HCT116 (cell line): ENCODE measurements at places on chromosomes 12 and 14. TPM values are rescaled to one million over a fixed set of nuclear protein-coding genes. Genes with fewer than 3 reads are reported as not detected.
A peak's percentile ranks its signal among the peaks of the same experiment; 100 is the strongest.

DNA sequence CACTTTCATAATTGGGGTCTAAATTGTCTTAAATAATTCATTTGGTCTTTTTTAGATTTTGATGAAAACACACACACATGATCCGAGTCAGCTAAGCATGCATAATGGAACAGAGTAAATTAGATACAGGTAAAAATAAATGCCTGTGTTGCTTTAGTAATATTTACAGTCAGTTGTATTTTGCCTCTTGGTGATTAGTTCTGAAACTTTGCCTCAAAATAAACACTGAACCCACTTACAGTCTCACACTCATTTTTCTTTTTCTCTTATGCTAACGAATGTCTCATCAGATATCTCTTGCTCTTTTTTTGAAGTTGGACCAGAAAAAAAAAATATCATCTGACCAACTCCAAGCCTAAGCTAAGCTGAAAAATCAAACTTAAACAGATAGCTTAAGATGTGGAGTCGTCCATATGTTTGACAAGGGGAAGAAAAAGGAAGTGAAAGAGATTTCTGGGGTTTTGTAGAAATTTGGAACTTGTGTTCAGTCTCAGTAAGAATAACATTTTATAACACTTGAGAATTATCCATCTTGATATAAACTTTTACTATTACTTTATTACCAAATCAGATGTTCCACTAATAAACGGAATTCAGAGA lies 592.5 kb downstream of the RPL10L start:
- DNase-seq = no peak
- no peaks in the 10 kb centered on the region for H3K36me3 ChIP-seq
- H3K4me3 ChIP-seq = no peak overlapping the region
- no peaks in the 10 kb centered on the region for H3K27me3 ChIP-seq

DNA sequence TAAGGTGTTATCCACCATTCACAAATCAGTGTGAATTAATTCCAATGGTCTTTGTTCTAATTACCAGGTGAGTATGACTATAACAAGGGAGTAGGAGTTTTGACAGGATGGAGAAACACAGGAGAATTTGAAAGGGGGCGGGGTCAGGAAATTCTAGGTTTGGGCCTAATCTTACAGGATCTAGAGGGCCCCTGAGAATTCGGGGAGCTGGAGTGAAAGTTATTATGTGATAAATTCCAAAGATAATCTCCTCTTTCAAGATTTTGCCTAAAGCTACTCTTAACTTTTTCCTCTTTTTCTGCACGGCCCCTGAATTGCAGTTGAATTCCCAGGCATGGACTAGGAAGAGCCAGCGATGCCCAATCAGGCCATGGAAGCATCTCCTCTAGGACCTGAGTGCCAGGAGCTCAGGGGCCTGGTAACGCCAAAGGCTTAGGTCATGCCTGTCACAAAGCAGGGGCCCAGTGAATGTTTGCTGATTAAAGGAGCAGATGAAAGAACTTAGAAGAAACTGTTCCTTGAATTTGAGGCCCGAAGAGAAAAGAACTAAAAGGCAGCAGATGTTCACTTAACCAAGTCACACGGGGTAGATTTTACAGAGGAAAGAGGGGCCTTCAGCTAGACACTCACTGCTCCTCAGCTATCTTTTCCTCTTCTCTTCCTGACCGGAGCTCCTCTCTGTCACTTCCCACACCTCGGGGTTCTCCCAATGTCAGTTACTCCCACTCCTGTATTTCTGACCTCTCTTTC lies 195.5 kb downstream of the PPM1H start:
- H3K4me3 ChIP-seq = no peak overlapping the region
- no peaks in the 10 kb centered on the region for H3K27me3 ChIP-seq
- no peak for DNase-seq
- peaks cover 11% of the 10 kb centered on the region for H3K4me1 ChIP-seq

DNA sequence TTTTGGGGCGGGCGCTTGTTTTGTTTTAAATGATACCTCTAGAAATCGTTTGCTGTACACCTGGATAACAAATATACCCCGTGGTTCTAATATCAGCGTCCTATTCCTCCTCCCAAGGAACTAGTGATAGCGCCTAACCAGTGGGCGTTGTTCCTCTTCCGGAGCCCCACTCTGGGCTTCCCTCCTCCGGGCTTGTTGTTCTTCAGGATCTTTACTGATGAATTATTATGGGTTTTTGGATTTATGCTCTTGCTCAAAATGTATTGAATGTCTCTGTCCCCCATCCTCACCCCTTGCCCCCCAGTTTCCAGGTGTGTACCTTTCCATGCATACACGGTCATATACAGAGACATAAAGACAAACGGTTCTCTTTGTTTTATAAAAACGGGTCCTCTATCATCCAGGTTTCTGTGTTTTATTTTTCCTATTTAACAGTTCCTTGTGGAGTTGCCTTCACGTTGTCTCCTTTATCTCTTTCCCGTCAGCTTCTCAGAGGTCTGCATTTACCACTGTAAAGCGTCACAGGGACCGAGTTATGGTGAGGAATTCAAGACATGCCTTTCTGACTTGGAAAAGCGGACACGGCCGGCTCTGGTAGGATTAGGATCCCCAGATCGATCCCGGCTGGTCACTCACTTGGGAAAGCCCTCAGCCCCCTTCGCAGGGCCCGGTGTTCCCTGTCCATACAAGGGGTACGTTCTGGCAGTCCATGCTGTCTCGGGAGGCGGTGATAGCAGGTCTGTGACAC lies 655 bp upstream of the PLEKHG3 start:
- H3K4me1 ChIP-seq = peaks cover 40% of the 10 kb centered on the region
- H3K4me3 ChIP-seq = peak overlapping the region; percentile 78
- H3K27me3 ChIP-seq = no peaks in the 10 kb centered on the region
- no peaks in the 10 kb centered on the region for H3K36me3 ChIP-seq

DNA sequence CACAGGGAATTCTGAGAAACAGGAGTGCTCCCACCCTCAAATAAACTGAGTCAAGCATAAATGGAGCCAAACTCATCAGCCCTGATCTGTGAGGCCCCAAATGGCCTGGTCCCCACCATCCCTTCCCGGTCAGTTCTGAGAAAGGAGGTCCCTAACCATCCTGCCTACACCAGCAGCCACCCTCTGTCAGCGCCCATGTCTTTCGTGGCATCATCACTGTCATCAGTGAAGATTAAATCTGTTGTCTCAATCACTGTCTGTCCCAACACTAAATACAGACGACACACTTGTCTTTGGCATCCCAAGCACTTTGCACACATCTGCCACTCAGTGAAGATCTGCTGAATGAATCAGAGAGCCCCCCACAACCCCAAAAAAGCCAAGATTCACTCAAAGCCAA lies 22.4 kb downstream of the VPS37B start:
- H3K27me3 ChIP-seq = no peaks in the 10 kb centered on the region
- DNase-seq = no peak
- no peak overlapping the region for H3K4me3 ChIP-seq
- H3K27ac ChIP-seq = no peak overlapping the region
- H3K4me1 ChIP-seq = peaks cover 2% of the 10 kb centered on the region; the same call in 1 of the 2 replicates

DNA sequence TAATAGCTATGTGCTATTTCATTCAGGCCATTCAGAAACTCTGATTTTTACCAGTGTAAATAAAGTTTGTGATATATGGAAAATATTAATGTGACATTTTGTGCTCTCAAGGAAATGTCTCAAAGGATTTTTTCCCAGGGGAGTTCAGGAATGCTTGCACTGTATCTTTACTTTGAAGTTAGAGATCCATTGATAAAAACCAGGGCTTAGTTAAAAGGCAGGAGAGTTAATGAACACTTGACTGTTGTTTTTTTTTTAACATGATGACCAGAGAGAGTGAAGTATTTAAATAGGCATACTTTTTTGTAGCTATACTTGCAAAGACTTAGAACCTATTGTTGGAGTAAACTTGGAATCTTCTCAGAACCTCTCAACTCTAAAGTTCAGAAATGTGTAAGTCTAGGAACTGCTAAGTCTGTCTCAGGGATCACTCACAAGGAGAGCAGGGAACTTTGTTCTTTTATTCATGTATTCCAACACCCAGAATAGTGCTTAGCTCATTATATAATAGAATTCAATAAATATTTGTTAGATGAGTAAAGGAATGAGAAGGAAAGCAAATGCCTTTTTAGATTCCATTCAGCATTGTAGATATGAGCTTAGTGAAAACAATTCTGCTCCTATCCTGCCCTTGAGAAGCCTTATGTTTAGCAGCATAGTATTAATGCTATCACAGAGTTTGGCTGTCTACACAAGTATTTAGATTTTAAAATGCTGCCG lies 117.5 kb downstream of the DAAM1 start:
- no peak for DNase-seq
- no peak overlapping the region for H3K4me3 ChIP-seq
- H3K36me3 ChIP-seq = no peaks in the 10 kb centered on the region
- H3K27me3 ChIP-seq = no peaks in the 10 kb centered on the region
- no peak overlapping the region for H3K27ac ChIP-seq

GRCh38 chr12:49055978-49056754 lies 4.4 kb downstream of the KMT2D start:
- DNase-seq = peak; percentile 35
- no peaks in the 10 kb centered on the region for H3K27me3 ChIP-seq
- peaks cover 28% of the 10 kb centered on the region for H3K36me3 ChIP-seq
- peaks cover 31% of the 10 kb centered on the region for H3K4me1 ChIP-seq
- H3K27ac ChIP-seq = no peak overlapping the region
- H3K4me3 ChIP-seq = no peak overlapping the region

DNA sequence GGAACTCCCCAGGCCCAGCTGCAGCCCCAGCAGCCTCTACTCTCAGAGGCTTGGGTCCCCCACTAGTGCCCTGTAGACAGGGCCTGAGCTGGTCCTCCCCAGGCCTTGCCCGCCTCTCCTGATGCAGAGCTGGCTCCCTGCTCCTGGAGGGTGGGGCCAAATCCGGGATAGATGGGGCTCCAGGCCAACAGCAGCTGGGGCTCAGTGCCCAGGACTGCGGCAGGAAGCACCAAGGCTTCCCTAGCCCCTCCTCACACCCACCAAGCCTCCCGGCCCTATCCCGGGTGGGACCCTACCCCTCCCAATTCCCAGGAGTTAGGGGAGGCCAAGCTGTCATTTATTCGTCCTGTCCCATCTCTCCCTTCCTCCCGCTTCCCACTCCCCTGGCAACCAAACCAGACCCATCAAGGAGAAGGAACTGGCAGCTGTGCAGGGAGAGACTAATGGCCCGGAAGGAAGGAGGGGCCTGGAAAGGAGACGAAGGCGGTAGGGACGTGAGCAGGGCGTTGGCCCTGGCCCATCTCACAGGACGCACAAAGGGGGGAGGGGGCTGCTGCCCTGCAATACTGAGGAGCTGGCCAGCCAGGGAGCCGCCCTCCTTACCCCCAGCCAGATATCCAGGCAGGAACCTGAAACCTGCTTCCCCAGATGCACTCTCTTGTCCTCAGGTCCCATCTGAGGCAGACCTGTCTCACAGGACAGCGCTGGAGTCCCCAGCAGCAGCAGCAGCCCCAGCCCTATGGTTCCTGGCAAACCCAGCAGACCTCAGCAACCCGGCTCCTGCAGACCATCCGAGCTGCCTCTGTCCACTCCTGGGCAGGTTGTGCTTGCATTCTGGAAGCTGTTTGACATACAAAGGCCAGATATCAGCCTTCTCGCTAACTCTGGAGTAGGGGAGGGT lies 1.6 kb upstream of the PRPH start:
- H3K36me3 ChIP-seq = no peaks in the 10 kb centered on the region
- DNase-seq = no peak
- H3K4me1 ChIP-seq = peaks cover 10% of the 10 kb centered on the region; the same call in 1 of the 2 replicates
- no peak overlapping the region for H3K4me3 ChIP-seq
- no peaks in the 10 kb centered on the region for H3K27me3 ChIP-seq

DNA sequence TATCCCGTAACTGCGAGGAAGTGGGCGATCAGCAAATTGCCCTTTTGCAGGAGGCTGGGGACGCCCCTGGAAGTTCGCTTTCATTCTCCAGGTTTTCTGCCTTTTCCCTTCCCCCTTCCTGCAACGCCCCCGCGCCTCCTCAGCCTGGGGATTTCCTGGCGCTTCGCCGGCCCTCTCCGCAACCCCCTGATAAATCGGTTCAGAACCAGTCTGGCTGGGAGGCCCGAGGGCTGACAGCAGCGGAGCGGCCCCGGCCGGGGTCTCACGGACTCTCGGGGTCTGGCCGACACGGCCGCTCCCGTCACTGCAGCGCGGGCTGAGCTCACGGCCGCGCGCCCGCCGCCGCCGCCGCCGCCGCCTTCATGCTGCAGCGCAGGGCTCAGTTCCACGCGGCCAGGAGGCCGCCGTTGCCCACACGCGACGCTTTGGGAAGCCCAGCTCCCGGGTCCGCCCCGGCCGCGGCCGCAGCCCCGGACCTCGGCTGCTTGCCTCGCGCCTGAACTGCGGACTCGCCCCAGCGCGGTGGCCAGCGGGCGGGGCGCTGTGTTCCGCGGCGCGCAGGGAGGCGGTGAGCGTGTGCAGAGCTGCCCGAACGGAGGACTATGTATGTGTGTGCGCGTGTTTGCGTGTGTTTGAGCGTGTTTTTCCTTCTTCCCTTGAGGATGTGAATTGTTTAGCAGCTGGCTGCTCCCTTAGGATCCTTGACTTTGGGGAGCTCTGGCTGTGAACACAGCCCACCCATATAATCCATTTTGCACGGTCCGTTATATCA lies at the start of gene LRFN5:
Gene LRFN5, plus strand, starts transcription at position 345 of the 772 bp plus-strand sequence.
- no peak within 1 kb of the TSS for H3K4me3 ChIP-seq
- H3K4me1 ChIP-seq = no peaks in the 10 kb centered on the region
- no peak within 1 kb of the TSS for H3K27ac ChIP-seq
- no peaks in the 10 kb centered on the region for H3K36me3 ChIP-seq
- H3K27me3 ChIP-seq = no peaks in the 10 kb centered on the region
- DNase-seq = no peak

DNA sequence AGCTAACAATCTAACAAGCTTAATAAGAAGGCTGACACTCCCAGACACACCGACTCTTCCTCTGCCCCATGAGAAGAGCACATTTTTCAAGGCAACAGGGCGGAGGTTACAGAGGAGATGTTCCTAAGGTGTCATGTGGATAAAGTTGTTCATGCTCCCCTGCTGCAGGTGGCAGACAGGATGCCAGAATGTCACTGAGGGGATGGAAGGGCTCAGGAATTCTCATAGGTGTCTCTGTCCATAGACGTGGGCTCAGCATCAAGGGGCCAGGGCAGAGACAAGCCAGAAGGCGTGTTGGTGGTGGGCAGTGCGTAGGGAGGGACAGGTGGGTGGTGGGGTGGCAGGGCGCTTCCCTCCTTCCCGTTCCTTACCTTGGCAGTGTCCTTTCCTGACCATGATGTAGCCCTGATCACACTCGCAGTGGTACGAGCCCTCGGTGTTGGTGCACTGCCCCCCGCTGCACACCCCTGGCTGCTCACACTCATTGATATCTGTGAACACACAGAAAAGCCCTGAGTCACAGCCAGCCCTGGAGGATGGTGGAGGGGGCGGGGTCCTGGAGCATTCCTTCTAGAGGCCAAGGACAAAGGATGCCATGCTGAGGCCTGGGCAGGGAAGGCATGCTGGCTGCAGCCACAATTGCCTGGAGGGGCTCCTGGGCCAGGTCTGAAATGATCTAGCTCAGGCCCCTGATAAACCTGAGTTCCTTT lies 23.0 kb downstream of the ISCA2 start:
- peaks cover 4% of the 10 kb centered on the region for H3K4me1 ChIP-seq
- H3K36me3 ChIP-seq = no peaks in the 10 kb centered on the region
- H3K27ac ChIP-seq = no peak overlapping the region
- no peak overlapping the region for H3K4me3 ChIP-seq
- no peak for DNase-seq

Gene MYO1H
- not detected for total RNA-seq

Gene HOXC11
- 0.22 TPM for total RNA-seq
